ENCODE measurements at places on chromosomes 4 and X.

DNA sequence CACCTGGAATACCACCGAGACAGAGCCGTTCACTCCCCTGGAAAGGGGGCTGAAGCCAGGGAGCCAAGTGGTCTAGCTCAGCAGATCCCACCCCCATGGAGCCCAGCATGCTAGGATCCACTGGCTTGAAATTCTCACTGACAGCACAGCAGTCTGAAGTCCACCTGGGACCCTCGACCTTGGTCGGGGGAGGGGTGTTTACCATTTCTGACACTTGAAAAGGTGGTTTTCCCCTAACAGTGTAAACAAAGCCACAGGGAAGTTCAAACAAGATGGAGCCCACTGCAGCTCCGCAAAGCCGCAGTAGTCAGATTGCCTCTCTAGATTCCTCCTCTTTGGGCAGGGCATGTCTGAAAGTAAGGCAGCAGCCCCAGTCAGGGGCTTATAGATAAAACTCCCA, 243.2 kb downstream of the RASL11B start:
- no peak for DNase-seq

GRCh38 chr4:65234061-65234460, 436.2 kb downstream of the EPHA5 start:
- no peak for DNase-seq

DNA sequence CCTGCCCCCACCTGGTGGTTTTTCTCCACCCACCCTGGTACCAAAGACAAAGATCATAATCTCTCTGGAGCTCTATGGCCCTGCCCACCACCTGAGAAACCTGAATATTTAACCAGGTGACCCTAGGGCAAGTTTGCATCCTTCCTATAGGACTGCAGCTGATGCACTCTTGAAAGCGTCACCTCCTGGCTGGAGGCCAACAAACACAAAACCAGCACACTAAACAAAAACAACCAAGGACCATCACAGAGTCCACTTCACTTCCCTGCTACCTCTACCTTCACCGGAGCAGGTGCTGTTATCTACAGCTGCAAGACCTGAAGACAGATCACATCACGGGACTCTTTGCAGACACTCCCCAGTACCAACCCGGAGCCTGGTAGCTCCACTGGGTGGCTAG, 296.7 kb upstream of the FGF13 start:
- no peak for DNase-seq

DNA sequence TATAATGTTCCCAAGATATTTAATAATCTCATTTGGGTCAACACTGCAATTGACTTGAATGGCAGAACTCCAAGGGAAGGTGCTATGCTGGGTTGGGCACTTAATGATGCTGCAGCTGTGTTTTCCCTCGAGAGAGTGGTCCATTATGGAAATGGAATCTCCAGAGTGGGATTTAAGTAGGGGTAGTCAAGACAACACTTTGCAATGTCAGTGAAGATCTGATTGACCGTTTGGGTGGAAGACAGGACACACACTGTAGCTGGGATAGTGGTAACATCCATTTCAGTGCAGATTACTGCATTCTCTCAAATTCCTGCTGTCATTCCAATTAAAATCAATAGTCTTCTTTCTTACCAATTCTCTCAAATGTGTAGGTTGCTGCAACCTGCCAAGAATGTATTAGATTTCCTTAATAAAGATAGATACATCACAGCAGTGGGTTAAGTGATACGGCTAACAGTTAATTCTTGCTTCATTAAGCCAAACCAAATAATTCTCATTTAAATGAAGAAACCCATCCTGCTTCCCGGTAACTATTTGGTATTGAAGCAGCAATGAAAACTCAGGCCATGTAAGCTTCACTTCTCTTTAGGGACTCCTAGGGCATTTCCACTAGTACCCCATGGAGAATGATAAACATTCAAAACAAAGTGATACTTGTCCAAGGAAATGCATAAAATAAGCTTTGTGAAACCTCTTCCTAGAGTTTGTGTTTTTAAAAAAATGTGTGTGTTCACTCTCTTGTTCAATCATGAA, 40.5 kb upstream of the RASGEF1B start:
- DNase-seq = no peak

- no peak for DNase-seq
These were observed 41.3 kb downstream of the CC2D2A start for GRCh38 chr4:15510961-15511360.

GRCh38 chrX:154136627-154137161, 7.3 kb upstream of the OPN1LW start:
- DNase-seq = no peak

DNA sequence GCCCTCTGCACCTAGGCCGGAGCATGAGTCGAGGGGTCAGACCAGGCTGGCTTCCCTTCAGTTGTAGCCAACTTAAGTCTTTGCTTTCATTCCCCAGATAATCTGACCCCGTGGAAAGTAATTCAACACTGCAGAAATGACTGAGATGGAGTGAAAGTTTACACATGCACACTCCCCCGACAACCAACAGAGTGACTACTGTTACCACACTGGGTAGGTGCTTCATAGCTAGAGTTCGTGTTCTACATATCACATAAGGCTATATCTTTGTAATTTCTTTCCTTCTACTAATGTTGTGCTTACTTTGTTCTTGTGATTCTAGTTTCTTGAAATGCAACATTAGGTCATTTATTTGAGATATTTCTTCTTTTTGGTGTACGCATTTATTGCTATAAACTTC, 7.2 kb upstream of the CTAG2 start:
- DNase-seq = no peak

DNA sequence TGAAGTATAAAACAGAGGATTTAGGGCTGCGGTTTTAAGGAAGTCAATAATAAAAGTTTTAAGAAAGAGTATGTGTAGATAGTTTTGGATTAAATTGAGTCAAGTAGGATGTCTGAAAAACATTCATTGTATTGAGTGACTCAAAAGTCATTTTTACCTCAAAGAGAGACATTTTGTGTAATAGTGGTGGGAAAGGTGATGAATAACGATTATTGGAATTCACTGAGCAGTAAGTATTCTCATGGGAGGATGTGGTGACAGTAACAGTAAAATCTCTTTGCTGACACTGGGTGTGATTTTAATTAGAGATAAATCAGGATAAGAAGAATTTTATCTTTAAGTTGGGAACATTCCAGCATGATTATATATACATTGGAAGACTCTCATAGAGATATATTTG, 233.6 kb downstream of the PDHA2 start:
- DNase-seq = no peak

- no peak for DNase-seq
These were observed 18.9 kb upstream of the CXCL8 start for GRCh38 chr4:73721435-73721834.

GRCh38 chr4:46793036-46793435, 116.0 kb downstream of the COX7B2 start:
- DNase-seq = no peak

- DNase-seq = no peak
These were observed 54.3 kb downstream of the NRK start for GRCh38 chrX:105876658-105877057.

DNA sequence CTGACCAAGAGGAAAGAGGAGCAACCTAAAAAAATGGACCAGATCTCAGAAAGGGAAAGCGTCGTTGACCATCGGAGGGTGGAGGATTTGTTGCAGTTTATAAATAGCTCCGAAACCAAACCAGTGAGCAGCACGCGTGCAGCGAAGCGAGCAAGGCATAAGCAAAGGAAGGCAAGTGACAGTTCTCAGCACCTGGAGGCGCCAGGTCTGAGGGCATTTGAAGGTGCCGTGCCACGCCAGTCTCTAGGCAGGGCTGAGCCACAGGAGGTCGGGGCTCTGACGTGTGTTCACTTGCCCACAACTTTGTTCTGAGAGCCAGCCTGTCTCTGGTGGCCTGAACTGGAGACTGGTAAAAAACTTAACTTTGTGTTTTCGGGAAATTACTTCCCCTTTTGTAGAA, 59.7 kb downstream of the TNIP2 start:
- no peak for DNase-seq

DNA sequence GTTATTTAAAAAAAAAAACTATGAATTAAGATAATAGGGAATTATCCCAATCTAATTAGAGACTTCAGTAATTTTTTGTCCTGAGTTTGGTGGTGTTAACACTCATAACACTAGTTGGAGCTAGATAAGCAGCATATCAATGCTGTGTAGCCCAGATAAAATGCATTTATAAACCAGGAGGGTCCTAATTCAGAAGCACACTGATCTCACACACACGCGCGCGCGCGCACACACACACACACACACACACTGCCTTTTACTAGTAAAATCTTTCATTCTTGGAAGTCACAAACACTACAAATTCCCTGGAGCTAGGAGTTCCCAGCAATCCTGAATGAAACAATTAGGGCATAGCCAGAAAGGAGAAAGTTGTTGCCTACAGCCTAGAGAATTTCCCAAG, 3.2 kb downstream of the UNC5C start:
- no peak for DNase-seq
